ENCODE measurements at places on chromosomes 13 and 19.

- DNase-seq = no peak
Observed at GRCh38 chr19:2050991-2051772, at the start of gene MKNK2. MKNK2 (minus strand) TSS chr19:2051244; CDS start chr19:2050851, 393 bp downstream.

- DNase-seq = no peak
Observed at GRCh38 chr19:27794494-27795042, 1418.4 kb downstream of the UQCRFS1 start.

- DNase-seq = no peak
Observed at GRCh38 chr13:113862931-113863523, 849 bp downstream of the GAS6 start.

DNA sequence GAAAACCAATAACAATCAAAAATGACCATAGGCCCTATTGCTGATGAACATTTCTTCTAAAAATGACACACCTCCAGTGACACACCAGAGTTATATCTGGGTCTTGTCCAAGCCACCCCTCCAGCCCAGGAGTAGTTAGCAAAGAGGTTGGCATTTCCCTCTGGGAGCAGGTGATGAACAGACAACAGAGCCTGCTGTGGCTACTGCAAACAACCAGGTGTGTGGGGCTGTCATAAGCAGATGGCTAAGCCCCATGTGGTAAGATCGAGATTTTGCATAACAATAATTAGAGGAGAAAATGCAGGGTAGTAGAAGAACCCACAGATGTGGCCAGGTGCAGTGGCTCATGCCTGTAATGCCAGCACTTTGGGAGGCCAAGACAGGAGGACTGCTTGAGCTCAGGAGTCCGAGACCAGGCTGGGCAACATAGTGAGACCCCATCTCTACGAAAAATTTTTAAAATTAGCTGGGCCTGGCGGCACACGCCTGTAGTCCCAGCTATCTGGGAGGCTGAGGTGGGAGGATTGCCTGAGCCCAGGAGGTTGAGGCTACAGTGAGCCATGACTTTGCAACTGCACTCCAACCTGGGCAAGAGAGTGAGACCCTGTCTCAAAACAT, 5.0 kb downstream of the XRCC1 start:
- DNase-seq = no peak

DNA sequence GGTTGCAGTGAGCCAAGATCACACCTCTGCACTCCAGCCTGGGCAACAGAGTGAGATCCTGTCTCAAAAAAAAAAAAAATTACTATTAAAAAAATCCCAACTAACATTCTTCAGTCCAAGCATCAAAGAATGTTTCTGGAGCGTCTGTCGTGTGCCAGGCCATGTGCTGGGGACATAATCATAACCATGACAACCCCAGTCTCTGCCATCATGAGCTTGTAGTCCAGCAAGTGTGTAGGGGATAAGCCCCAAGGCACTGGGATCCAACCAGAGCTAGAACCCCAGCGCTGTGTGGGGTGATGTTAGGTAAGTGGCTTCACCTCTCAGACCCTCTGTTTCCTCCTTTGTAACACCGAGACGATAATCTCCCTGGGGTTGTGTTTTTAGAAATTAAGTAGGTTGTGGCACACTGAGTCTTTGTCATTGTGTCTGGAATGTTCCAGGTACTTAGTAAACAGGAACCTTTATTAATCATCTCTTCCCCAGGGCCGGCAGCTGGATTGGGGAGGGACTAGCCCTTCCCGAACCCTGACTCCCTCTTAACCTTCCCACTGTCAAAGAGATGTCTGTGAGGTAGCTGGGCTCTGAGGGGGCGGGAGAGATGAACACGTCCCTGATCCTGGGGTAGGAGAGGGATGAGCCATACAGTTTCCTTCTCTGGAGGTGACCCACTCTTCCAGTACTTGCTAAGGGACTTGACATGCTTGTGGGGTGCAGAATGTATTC, 5.2 kb downstream of the ITPKC start:
- DNase-seq = no peak

- DNase-seq = no peak
Observed at GRCh38 chr13:73387318-73387717, 328.5 kb downstream of the KLF5 start.

GRCh38 chr13:31951215-31951678, 80.3 kb upstream of the FRY start:
- DNase-seq = no peak

DNA sequence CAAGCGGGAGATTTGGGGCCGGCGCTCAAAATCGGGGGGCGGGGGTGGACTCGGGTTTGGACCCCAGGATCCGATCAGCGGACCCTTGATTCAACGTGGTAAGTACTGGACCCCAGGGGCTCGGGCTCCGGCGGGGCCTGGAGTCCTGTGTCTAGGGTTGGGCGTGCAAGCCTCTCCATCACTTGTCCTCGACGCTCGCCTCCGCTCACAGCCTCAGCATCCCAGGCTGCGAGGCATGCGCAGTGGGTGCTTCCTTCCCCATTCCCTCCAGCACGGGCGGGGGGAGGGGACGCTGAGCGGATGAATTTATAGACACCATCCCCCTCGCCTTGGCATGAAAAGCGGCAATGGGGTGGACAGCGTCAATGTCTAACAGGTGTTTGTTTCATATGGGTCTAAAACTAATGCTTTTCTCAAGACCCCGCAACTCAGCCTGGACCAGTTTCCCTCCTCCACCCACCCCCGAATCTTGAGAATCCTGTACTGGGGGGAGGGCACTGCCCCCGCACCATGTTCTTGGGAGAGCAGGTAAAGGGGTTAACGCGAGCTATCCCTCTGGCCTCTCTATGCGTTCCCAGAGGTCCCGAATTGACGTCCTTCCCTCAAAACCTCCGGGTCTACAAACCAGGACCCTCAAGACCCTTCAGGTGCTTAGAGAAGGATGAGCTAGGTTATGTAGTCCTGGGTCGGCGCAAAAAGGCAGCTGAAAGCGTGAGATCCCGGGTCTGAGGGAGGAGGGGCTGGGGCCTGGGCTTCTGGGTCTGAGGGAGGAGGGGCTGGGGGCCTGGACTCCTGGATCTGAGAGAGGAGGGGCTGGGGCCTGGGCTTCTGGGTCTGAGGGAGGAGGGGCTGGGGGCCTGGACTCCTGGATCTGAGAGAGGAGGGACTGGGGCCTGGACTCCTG, 579 bp downstream of the CPT1C start:
- DNase-seq = no peak

- DNase-seq = peak; percentile 94
Observed at GRCh38 chr19:46990991-46991676, 28.5 kb upstream of the NPAS1 start.

- peak; percentile 20 for DNase-seq
Observed at GRCh38 chr13:32878163-32878562, 138.1 kb upstream of the KL start.

DNA sequence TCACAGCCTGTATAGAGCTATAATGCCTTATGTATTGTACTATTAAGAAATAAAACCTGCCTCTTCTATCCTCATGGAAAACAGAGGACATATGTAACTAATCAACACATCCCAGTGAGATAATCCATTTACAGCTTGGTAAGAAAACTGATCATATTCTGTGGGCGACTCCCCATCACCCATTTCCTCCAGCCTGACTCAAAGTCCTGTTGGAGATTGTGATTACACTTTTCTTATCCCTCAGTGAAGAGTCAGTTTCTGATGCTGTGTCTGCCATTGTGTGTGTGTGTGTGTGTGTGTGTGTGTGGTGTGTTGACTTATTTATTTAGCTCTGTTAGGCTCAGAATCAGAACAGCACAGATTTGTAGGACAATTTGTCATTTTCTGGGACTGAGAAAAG, 212.8 kb downstream of the FGF9 start:
- no peak for DNase-seq

GRCh38 chr19:11580116-11580515, 2.7 kb upstream of the ACP5 start:
- DNase-seq = no peak

DNA sequence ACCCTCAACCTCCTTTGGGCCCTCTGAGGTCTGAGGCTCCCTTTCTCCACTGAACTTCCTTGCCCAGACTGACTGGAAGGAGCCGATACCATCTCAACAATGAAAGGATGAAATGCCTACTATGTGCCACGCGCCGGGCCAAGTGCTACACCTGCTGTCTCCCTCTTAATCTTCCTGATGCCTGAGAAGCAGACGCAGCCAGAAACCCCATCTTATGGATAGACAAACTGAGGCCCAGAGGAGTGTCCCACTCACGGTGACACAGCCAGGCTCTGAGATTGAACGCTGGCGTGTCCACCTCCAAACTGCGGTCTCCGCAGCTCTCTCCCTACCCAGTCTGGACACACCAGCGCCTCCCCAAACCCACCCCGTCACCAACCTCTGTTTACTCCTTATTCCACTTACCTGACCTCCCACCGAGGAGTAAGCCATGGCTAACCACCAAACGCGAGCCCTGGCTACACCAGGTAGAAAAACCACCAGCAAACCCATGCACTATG, 20.9 kb downstream of the MLLT1 start:
- DNase-seq = no peak

DNA sequence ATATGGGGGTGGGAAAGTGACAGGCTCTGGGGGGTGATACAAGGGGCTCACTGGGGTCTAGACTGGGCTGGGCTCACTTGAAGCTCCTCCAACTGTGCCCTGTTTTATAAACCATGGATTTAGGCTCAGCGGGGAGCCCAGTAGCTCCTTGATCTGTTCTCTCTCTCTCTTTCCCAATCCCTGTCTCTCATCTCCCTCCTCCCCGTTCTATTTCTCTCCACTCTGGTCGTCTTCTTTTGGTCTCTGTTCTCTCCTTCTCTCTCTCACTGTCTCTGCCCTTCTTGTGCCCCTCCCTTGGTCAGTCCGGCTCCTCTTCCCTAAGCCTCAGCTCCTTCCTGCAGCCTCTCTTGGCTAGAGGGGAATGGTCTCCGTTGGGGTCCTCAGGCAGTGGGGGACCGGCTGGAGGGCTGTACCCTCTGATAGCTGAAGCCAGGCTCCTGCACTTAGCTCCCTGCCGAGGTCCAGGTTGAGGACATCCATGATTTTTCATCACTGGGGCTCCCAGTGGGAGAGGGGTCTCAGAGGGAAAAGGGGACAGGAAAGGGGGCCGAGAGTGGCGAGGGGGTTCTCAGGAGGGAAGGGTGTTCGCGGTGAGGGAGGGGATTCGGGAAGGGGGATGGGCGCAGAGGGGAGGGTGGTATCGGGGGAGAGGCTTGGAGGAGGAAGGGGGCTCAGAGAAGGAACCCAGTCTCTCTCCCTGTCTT, 8.5 kb downstream of the UNC13A start:
- DNase-seq = no peak

DNA sequence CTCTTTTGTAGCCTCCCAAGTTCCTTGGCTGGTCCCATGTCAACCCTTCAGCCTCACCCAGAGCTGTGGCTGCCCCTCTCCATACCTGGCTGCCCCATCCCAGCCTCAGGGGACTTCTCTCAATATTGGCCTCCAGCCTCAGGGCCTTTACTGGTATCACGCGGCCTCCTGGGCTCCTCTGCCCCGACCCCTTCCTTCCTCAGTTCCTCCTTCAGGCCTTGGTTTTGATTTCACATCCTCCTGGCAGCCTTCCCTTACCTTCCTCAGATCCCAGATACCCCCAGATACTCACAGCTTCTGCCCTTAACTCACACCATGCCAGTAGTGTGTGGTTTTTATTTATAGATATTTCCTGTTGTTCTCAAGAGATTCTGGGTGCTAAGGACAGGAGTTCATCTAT, 12.8 kb upstream of the SCN1B start:
- no peak for DNase-seq

DNA sequence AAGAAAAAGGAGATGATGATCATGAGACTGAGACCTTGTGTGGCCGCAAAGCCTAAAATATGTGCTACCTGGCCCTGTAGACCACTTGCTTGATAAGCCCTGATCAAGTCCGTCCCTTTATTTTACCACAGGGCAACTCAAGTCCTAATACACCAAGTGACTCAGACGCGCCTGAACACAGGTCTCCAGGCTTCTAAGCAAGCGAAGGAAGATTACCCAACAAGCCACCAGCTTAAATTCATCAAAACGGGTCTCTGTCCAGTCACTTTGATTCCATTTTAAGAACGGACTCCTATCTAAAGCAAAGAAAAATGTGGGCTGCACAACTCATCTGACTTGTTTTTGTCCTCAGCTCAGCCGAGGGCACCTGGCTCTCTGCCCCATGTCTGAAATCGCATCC, 26.8 kb downstream of the SLC7A1 start:
- DNase-seq = no peak

GRCh38 chr19:47135156-47135555, 4.5 kb downstream of the SAE1 start:
- no peak for DNase-seq

DNA sequence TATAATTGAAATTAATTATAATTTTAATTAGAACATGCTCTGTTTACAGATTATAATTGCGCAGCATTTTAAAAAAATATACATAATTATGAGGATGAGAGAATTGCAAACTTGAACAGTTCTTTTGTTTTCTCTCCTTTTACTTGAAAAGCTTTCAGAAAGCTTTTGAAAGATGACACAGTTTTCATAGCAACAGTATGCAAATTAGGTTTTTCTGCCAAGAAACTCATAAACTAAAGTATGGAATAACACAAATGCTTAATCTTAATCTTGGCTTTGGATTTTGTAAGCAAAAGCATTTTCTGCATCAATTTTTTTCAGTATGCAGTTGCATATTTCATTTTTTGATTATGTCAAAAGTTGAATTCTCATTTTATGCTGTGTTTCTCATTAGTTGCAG, 32.8 kb upstream of the AKAP11 start:
- DNase-seq = no peak

Measured in vagina (tissue), 2 donors.